RPMI7951 (cell line): ENCODE measurements at places on chromosomes 5 and 9. TPM values are rescaled to one million over a fixed set of nuclear protein-coding genes. Genes with fewer than 3 reads are reported as not detected.

DNA sequence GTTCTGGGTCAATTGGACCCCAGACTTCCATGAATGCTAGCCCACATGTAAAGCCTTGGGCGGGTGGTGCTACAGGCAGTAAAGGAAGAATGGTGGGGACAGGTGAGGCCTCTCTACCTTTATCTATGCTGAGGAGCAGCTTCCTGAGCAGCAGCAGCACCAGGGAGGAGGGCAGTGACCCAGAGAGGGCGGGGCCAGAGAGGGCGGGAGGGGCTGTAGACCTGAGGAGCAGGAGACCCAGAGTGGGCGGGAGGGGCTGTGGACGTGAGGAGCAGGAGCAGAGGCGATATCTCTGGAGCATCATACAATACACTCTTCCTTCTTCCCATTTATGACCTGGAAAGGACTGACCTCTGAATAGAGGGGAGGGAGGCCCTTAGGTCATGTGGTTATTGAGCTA, 165.9 kb downstream of the MTRR start:
- DNase-seq, result no peak

DNA sequence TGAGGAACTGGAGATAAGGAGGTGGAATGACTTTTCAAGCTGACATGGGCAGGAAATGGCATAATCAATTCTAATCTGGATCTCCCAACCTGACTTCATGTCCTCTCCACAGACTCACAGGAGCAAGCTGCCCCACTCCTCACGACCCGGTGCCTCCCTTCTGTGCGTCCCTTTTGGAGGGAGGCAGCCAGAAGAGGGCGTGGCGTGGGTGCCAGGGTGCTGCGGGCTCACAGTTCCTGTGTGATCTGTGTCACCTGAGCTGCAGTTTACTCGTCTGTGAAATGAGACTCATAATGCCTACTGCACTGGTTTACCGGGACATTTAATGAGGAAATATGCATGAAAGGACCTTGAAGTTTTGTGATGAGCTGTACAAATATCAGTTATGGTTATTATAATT, 207.4 kb downstream of the DAB2IP start:
- no peak for DNase-seq

DNA sequence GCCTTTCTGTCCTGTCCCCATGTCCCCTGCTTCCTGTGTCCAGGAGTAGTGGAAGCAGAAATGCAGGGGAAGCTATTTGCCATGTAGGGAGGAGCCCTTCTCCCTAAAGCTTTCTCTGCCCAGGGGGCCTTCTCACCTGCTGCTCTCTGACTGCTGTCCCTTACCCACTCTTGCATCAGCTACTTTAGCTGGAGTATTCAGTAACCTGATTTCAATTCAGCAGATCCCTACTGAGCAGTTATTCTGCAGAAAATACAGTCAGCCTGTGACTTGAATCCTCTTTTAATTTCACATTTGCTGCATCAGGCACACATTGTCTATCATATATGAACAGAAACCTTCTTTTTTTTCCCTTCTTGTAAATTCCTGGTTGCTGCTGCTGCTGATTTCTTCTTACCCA, 90.4 kb downstream of the MVB12B start:
- DNase-seq, result no peak

- DNase-seq, result no peak
Measured at GRCh38 chr5:146395193-146395592, 51.9 kb upstream of the TCERG1 start.

DNA sequence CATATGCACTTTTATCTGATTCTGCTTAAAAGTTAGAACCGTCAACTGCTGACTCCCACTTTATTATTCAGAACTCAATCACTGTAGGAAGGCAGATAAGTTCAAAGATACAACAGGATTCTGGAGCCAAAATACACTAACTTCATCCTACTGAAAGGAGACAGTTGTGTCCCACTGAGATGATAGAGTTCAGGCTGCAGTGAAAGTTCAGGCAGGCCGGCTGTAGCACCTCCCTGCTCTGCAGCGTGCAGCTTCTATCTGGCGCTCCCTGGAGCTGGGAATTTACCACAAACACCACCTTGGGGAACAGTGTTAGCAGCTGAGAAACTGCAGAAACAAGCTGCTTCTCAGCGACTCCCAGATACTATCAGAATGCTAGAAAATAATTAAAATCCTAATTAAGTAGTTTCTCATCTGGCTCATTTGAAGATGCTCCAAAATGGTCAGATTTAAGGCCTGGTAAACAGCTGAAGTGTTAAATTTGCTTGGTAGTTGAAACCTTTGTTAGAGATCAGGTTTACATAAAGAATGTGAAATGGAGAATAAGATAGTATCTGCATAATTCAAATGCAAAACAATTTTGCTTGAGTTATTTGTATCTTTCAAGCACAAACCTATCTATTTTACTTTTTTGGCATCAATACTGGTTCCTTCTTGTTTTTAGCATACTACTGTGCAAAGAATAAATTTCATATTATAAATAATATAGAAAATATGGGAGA, 52.3 kb upstream of the CNTLN start:
- no peak for DNase-seq

- peak; percentile 91 for DNase-seq
Measured at GRCh38 chr5:172983542-172984243, at the start of gene ATP6V0E1. Gene ATP6V0E1, plus strand, starts transcription at chr5:172983771. Its CDS starts 90 bp downstream, at chr5:172983861.

DNA sequence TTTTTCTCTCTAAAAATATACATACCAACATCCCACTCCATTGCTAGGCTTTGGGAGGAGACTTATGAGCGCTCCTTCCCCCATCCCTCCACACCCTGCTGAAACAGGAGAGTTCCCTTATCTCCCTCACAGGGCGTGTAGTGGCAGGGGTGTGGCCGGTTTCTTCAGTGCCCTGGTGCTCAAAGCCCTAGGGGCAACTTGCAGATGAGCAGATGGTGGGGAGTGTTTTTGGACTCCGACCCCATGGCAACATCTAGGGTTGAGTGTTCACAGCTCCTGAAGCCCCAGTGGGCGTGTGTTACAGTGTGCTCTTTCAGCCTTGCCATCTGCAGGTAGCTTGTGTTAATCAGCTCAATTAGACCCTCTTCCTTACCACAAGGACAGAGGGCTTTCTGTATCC, 409.5 kb downstream of the MAT2B start:
- DNase-seq, result peak; percentile 71

- DNase-seq, result no peak
Measured at GRCh38 chr5:65893749-65894430, 32.5 kb upstream of the ERBIN start.

DNA sequence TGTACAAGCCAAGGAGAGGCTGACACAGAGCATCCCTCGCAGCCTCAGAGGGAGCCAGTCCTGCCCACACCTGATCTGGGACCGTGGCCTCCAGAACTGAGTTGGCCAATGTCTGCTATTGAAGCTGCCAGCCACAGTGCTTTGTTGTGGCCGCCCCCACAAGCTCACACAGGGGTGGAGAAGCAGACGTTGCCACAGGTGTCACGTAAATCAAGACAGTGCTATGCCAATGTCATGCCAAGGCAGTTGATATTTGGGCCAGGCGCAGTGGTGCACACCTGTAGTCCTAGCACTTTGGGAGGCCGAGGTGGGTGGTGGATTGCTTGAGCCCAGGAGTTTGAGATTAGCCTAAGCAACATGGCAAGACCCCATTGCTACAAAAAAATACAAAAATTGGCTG, 17.3 kb upstream of the TERT start:
- no peak for DNase-seq

- DNase-seq, result no peak
Measured at GRCh38 chr5:132358775-132359174, 10.7 kb upstream of the SLC22A5 start.

- DNase-seq, result no peak
Measured at GRCh38 chr5:110371011-110371724, 355.3 kb downstream of the TMEM232 start.

DNA sequence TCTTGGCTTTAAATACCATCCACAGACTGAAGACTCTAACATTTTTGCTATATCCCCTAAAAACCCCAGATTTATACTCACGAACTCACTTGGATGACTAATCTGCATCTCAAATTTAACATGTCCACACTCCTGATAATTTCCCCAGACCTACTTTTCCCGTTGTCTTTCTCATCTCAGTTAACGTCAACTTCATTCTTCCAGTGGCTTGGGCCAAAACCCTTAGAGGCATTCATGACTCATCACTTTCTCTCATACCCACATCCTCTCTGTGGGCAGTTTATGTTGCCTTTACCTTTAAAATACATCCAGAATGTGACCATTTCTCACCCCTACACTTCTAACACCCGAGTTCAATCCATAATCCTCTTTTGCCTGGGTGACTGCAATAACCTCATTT, 96.7 kb downstream of the EDIL3 start:
- DNase-seq, result peak; percentile 94

- DNase-seq, result no peak
Measured at GRCh38 chr5:178507151-178507932, 82.9 kb downstream of the COL23A1 start.

- no peak for DNase-seq
Measured at GRCh38 chr5:75169516-75169915, 67.2 kb downstream of the ANKRD31 start.

- peak; percentile 42 for DNase-seq
Measured at GRCh38 chr5:132369474-132370180, at the start of gene SLC22A5. Gene SLC22A5, plus strand, starts transcription at chr5:132369710. Its CDS starts 263 bp downstream, at chr5:132369973.

GRCh38 chr5:2594701-2595100, 156.8 kb downstream of the IRX2 start:
- DNase-seq, result no peak

DNA sequence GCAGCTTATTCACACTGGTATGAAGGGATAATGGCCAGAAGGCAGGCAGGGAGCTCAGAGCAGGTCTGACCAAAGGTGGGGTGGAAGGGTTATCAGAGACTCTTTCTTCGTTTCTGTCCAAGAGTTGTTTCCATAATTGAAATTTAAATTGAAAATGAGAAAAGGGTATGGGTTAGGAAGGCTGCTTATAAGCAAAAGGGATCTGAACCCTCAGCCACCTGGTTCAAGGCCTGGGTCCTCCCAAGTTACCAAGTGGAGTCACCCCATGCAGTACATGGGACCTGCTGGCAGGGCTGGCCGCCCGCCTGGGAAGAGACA, 17.8 kb downstream of the EEIG1 start:
- no peak for DNase-seq

GRCh38 chr5:177023303-177023664, 788 bp downstream of the ZNF346 start:
- DNase-seq, result no peak

DNA sequence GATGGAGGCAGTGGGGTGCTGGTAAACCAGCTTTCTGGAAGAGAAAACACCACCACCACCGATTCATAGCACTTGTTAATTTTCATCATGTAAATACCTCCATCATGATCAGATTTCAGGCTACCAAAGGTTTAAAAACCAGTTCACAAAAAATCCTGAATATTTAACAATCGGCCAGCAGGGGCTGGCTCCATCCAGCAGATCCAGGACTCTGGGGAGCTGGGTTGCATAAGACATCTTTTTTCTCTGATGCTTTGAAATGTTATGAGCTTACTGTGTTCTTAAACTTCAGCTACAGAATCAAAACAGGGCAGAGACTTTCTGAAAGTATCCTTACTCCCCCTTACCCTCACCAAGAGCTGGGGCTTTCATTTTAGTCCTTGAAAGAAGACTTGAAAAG, 14.6 kb upstream of the RNF183 start:
- no peak for DNase-seq

DNA sequence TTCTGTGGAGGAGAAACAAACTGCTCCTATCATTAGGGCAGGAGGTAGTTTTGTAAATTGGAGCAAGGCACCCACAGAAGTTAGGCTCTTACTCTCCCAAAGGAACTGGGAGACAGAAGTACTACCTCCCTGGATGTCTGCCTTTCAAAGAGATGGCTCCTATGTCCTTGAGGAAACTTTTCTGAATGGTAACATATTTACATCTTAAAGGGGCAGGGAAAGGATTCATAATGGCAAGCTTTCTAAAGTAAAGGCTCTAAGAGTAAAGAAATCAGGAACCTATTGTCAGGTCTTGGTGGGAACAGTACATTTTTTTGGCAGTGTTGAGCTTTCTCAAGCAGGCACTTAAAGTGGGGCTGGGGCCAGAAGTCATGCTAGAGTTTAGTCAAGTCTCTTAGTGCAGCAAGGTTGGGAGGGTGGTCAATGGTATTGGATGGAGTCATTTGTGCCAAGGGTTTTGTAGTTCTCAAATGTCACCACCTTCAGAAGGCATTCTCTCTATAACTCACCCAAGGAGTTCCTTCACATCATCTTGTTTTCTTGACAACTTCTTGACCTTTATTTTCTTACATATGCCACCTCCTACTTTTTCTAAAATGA, 26.3 kb upstream of the NDFIP1 start:
- DNase-seq, result no peak

- no peak for DNase-seq
Measured at GRCh38 chr5:40630126-40630525, 49.6 kb upstream of the PTGER4 start.

DNA sequence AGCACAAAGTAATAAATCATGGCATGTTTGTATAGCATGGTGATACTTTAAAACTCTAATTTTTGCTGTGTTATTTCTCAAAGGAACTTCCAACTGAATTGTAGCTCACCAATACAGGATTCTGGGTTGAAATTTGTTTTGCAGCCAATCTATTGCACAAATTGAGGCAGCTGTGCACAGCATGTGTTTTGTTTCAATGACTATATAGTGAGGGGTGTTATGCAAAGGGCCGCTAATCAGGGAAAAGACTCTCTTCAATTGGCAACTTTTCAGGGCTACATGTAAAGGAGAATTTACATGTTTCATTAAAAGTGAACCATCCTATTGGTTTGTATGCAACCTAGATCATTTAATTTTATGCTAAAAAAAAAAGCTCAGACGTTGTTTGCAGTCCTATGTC, 44.6 kb downstream of the PLPPR1 start:
- no peak for DNase-seq

DNA sequence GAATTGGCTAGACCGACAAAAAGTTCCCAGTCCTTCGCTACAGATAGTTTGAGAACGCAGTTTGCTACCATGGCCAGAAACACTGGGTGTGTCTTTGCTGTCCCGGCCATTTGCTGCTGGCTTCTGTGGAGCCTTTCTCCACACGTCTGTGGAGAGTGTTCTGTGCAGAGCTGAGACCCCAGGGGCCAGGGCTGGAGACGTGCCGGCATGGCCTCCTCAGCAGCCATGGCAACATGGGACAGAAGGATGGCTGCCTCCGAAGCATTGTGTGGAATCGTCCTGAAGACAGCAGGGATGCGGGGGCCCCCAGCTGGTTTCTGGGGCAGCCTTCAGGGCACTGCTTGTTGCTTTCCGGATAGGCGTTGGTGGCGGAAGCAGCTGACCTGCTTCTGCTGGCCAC, 142.8 kb downstream of the GADD45G start:
- no peak for DNase-seq

DNA sequence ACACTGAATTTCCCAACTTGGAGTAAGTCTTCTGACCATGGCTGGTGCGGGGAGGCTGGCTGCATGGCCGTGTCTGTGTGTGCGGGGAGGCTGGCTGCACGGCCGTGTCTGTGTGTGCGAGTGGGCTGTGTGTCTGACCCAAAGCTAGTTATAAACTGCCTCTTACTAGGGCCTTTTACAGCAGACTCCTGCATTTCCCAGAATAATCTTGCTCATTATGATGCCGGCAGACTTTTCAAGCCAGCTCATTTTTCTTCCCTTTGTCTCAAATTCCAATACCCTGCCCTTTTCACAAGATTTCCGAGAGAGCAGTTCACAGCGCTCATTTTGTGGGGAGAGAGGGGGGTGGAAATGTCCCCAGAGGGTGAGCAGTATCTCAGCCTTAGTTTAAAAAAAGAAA, 470.7 kb upstream of the BRINP1 start:
- no peak for DNase-seq

The CNTNAP3B gene
- total RNA-seq, result 0.78 and 1.3 TPM in 2 replicates

The STKLD1 gene
- 1.5 and 1.7 TPM in 2 replicates for total RNA-seq

The CARD6 gene
- 2.5 and 4.3 TPM in 2 replicates for total RNA-seq

The FBXO10 gene
- 2.6 and 7.2 TPM in 2 replicates for total RNA-seq

The PCDHGB6 gene
- total RNA-seq, result 0.84 and 0.88 TPM in 2 replicates

The LCN9 gene
- total RNA-seq, result not detected in 2 replicates

The GPR150 gene
- 0.10 TPM in 1 of 2 replicates, not detected in the other for total RNA-seq
